ENCODE measurements at places on chromosomes 5 and 9.

- DNase-seq, result peak; percentile 50
Measured at GRCh38 chr5:98581112-98581997, 192.1 kb upstream of the RGMB start.

- DNase-seq, result no peak
Measured at GRCh38 chr5:124634741-124635323, 111.6 kb downstream of the ZNF608 start.

DNA sequence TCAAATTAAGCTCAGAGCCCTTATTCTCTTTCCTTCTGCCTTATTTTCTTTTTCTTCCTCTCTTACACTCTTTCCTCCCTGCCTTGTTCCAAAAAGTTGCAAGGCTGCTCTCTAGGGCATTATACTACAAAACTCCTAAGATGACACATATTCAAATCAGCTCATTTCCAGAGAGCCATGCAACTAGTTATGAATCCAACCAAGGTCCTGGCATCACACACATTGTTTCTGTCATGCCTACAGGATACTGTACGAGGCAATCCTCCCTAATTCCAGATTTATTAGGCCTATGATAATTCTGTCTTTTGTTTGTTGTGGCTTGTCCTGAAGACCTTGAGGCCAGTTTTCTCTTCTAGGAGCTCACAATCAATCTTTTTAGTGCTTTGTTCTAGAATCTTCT, 87.0 kb upstream of the TBCA start:
- no peak for DNase-seq

DNA sequence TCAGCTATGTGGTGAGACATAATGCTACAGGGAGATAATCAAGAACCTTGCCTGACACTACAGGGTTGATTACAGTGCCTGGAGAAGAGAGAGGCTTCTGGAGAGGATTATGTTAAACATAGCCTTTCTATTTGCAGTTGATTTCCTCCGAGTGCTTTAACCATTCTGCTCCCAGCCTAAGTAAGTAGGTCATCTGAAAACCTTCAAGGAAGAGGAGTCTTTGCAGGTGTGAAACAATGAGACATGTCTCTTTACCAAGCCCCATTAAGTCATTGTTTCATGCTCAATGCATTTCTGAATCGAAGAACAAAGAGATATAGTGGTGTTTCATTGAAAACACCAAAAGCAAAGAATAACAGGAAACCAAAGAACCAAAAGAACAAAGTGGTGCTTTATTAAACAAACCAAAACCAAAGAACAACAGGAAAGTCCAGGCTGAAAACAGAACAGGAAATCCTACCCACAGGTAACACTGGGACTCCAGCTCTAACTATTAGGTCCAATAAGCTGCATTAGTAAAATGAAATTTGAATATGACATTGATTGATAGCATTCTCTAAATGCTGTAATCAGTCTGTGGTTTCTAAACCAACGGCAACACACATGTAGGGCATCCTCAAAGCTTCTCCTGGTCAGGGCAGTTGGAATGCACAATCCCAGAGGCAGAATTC, 113.3 kb upstream of the SPATA31D4 start:
- DNase-seq, result no peak

DNA sequence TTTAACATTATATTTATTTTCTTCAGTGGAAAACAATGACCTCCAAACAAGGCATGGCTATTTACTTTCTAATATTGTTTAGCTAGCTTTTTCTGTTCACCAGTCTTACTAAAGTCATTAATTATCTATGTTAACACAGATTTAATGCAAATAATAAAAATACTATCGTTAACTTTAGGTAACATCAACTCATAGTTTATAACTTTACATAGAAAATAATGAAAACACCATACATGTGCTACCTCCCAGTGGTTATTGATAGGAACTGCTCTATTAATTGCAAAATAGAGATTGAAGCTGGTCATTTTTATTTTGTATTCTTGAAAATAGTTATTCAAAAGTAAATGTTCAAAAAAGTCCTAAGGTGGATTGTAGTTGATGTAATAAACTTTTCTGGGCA, 78.3 kb upstream of the HCN1 start:
- DNase-seq, result no peak

DNA sequence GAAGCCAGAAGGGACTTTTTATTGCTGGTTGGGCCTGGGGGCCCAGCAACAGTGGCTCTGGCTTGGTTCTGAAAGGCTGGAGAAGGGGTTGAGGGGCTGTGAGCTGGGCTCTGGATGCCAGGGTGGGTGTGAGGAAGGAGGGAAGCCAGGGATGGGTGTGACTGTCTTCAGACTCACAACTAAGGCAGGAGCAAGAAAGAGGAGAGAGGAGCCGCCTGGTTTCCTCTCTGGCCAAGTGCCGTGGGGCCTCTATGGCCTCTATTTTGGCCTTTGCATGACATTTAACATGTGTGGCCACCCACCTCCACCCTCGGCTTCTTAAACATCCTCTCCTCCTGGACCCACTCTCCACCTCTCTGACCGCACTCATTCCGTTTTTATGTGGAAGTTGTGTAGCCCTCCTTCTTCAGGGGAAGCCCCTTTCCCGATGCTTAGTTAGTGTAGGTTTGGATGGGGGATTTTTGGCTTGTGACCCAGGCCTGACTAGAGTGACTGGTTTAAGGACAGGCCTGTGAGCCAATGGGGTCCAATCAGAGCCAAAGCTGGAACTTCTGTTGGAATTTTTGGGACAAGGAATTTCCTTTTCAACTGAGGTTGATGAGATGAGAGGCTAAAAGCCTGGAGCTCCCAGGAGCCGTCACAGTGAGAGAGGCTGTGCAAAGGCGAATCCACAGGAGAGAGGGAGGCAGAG, 517.8 kb downstream of the CCDC171 start:
- DNase-seq, result no peak

DNA sequence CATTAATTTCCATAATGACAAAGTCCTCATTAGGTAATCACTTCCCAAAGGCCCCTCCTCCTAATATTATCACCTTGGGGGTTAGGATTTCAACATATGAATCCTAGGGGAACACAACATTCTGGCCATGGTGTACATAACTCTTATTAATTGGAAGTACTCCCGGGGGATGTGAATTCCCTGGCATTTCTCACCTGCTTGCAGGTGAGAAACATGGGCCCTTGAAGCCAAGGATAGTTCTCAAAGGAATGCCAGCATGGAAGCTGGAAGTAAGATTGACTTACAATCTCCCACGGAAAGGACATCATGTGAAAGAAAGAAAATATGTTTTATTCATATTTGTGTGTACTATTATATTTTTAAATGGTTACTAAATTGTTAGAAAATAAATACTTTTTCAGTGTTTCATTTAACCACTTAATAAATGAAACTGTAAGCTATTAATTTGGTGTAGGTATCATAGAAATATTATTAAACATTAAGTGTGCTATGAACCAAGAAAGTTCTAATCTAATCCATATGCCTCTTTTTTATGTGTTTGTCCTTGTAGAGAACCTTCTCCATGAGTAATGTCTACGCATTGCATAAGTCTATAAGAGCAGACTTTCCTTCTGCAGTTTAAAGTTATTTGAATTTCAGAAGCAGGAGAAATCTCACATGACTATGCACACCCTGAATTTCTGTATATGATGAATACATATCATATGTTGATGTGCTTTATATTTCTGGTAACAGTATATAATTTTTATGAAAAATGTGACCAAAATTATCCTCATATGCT, 59.4 kb downstream of the ANXA1 start:
- DNase-seq, result no peak

GRCh38 chr9:12854221-12854620, 79.4 kb downstream of the LURAP1L start:
- no peak for DNase-seq

DNA sequence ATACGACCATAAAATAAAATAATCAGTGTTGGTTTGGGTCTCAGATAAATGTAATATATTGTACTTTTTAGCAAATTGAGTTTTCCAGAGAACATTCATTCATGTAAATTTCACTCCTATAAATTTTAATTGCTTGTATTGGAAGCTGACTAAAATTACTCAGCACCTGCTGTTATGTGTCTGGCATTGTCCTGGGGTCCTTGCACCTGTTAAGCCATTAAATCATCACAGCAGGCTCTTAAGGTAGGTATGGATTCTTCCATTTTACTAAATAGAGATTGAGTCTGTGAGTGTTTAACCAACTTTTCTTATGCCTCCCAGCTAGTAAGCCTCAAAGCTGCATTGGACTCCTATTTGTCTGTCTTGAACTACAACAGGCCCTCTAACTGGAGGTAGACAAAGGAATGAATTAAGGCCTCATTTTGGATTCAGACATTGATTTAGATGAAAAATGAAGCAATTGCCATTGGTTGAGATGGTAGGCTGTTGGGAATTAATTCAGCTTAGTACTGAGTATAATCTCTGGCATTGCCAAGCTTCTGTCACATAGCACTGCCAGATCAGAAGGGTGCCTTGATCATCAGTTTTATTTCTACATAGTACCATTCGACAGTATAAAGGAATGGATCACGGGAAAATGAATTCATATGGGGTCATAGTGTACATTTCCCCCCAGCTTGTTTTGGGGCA, 78.9 kb downstream of the PARP8 start:
- DNase-seq, result no peak

- peak; percentile 39 for DNase-seq
Measured at GRCh38 chr5:82011761-82012160, 39.9 kb downstream of the ATG10 start.

GRCh38 chr5:5126444-5126843, 13.7 kb upstream of the ADAMTS16 start:
- DNase-seq, result no peak

DNA sequence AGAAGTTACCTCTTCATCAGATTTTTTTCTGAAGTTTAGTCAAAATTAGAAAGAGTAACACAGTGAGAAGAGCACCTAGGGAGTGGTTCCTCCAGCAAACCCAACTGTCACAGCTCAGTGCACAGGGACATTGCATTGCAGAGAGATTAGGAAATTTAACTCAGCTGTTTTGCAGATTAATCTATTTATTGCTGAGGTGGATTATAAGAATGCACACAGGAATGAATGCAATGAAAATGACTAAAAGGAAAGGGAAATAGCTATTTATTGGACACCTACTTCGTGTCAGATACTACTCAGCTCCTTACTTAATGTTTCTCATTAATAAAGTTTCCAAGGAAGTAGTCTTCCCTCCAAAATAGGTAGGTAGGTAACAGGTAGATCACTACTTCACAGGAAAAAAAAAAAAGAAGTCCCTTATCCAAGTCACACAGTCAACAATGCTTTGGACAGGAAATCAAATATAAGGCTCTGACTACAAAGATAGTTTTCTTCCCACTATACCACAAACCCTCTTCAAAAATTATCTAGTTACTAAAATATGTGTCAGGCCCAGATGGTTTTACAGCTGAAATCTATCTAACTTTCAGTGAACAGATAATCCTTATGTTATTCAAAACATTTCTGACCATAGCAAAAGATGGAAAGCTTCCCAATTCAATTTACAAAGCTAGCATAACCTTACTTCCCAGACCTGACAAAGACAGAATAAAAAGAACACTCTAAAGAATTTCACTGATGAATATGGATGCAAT, 442.2 kb upstream of the MPDZ start:
- peak; percentile 32 for DNase-seq

DNA sequence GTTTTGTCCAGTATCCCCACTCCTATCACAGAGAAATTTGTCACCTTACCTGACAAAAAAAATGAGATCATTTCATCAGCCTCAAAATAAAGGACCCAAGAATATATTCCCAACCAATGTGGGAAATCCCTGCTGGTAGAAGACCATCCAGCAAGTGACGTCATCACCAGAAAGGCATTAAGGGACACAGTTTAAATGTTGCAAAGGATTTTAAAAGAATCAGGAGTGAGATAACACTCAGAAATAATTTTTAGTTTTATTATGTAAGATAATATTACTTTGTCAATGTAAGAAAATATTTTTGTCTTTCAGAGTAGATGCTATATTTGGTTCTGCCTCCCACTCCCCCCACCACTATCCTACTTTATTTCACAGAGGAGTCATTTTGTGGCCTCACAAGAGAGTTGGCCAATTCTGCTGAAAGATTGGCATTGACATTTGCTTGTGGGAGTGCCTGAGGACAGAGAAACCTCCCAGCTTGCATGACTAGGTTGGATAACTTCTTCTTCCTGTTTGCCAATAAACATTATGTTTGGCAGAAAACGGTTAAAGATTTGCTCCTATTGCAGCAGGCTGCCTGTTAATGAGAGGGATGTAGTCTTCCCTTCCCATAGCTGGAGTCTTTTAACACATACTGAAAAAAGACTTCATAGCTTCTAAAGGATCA, 288.6 kb upstream of the DAB2 start:
- DNase-seq, result peak; percentile 64

- DNase-seq, result no peak
Measured at GRCh38 chr9:97938081-97938644, at the start of gene HEMGN. HEMGN (minus strand) TSS chr9:97938172; CDS start chr9:97938136, 36 bp downstream.

DNA sequence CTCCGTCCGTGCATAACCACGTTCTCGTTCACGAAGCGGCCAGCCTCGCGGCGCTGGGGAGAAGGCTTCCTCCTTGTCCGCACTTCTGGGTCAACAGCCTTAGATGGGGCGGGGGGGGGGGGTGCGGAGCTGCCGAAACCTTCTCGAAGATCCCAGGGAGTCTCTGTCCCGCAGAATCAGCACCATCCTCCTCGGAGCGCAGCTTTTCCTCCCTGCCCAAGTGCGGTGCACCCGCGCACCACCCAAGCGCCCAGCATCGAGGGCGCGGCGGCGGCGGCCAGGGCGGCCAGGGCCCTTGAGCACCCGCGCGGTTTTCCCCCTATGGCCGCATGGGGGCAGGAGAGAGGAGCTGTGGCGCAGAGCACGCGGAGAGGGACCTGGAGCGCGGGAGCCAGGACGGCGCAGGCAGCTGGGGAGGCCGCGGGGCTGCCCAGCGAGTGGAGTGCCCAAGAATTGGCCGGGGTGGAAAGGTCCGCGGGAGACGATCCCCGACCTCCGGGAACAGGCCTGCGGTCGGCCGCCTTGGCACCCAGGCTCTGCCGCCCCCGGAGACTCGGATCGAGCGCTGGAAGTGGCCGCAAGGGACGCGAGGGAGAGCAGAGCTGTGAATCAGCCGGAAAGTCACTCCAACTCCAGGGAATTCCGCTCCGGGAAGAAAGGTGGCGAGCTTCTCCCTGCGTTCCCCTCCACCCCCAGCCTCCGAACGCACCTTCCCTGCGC, 43.1 kb downstream of the TMEM174 start:
- DNase-seq, result peak; percentile 73

DNA sequence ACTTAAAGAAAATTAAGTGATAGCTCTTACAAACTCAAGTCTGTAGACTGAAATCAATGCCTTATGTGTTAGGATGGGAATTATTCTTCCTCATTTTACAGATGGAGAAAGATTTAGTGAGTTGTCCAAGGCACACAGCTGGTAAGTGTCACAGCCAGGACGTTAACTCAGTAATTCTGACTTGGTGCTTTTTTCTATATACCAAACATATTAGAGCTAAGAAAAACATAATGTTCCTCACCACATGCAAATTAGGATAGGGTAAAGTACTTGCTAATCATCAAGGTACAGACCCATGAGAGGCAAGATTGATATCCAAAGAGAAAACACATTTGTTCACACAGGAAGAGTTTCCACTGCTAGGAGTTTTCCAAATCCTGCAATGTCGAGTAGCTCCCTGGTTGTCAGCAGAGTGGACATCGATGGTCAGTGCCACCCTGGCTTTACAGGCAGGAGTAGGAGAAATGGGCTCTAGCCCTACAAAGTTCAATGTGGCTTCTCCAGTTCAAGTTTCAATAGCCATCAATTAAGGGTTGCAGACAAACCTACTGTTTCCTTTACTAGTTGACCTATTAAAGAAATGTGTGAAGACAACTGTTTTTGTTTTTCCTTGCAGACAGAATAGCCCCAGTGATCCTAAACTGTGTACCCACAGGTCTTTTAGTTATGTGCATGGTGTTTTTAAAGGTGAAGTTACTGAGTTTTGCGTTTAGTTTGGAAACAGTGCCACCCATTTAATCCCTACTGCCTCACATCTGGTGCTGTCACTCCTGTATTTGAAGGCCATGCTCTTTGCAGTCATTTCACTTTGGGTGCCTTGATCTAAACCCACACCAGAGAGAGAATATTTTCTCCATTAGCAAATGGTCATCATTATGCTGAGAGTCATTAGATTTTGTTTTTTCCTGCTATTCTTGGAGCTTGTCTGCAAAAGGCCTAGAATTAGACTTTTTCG, 460.8 kb upstream of the SMARCA2 start:
- no peak for DNase-seq
